ENCODE measurements at places on chromosomes 5 and 9. TPM values are rescaled to one million over a fixed set of nuclear protein-coding genes. Genes with fewer than 3 reads are reported as not detected.

KLHL9 gene
- 32.3 TPM for total RNA-seq

TMEM203 gene
- total RNA-seq, result 29.2 TPM

IL11RA gene
- total RNA-seq, result 17.3 TPM

OSMR gene
- total RNA-seq, result 49.4 TPM

SUSD3 gene
- total RNA-seq, result 38.5 TPM

DNA sequence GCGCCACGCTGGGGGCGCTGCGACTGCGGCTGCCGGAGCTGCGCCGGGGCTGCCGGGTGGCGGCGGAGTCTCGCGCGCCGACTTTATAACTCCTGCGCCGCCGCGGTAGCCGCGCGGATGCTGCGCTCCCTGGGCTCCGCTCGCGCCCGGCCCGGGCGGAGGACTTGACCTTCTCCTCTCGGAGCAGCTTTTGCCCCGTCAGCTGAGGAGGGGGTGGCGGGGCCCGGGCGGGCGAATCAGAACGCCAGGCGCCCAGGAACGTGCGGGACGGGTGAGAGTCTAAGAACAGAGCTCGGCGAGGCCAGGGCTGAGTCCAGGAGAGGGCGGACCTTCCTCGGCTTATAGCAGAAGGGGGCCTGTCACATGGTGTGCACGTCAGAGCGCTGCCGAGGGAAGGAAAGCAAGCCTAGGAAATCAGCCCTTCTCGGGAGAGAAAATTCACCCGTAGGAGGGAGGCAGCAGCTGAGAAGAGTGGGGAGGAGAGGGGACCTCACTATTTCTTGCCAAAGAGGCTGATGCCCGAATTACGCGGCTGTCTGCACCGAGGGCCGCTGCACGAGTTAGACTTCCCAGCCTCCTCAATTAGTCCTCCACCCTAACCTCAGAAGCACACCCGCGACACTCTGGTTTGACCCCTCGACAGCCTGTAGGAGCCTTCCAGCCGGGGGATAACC lies at the start of gene FOXD1:
Gene FOXD1 (minus strand): TSS at position 315 of the 674 bp plus-strand sequence. CDS start 415 bp downstream, outside the sequence.
- DNase-seq, result peak; percentile 42

GRCh38 chr9:38249587-38250210 lies 142.8 kb upstream of the ALDH1B1 start:
- no peak for DNase-seq

DNA sequence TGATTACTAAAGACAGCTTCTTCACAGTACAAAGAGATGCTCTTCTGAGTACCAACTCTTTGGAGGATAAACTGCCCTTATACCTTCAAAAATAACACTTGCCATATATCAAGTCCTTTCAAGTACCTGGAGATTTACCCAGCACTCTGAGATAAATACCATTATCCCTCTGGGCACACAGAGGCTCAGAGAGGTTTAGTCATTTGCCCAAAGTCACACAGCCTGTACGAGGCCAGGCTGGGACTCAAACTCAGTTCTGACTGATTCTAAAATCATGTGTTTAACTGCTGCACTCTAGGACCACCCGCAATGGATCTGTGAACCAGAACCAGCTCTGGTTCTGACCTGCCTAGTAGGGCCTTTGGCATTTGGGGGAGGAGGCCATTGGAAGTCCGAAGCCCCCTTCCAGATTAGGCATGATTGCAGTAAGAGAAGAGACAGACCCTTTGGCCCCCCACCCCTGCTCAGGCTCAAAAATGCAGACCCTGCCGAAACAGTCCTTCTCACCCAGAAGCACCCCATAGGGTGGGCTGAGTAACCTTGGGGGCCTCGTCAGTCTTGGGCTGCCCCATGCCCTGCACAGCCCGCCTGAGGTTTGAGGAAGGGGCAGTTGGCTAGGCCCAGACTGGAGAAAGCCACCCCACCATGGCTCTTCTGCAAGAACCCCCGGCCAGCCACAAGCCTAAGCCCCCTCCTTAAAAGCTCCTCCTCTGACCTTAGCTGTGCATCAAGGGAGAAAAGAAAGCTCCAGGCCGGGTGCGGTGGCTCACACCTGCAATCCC lies 32.8 kb upstream of the IL17B start:
- DNase-seq, result no peak

- DNase-seq, result no peak
Observed at GRCh38 chr5:12952409-12952808, 992.1 kb downstream of the DNAH5 start.

Measured in ovary (tissue), 10 donors.